ENCODE measurements at places on chromosomes 16 and 17.

GRCh38 chr16:83517398-83517797 is 290.4 kb upstream of the HSBP1 start:
- no peak for DNase-seq

DNA sequence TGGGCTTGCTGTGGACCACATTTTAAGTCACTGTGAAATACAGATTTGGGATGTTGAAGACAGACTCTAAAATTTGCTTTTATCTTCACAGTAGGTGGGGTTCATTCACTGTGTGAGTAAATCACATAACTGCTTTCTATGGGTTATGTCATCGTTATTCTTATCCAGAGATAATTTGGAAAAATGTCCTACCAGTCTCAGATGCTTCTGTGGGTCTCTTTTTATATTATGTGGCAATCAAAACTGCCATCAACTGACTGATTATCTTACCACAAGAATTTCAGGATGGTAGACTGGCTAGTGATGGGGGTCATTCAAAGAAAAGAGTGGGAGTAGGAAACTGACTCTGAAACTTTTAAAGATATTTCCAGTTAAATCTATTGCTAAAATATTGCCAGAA is 3.1 kb downstream of the HSBP1 start:
- DNase-seq: no peak

DNA sequence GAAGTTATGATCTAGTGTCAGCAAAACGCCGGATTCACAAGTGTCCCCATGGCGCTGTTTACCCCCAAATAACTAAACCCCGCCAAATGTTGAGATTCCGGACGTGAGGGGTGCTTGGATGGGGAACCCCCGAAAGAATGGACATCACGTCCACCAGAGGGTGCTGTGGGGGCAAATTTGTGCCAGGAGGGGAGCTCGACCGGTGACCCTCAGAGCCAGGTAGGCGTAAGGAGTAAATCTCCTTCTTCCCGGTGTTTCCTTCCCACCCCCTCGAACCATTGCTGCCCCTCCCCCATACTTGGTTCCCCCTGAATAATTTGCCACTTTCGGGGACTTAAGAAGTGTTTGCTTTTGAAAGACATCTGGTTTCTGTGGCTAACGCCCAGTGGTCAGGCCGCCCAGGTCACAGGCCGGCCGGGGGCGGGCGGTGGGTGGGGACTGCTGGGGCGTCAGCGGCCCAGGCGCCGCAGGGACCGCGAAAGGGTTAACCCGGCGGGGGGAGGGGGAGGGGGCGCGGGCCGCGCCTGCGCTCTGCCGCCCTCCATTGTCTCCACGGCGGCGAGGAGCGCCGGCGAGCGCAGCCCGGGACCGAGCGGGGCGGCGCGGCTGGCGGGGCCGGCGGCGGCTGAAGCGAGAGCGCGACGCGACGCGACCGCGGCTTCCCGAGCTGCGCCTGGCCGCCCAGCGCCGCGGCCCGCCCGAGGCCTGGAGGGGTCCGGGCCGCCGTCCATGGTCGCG is at the start of gene ZNRF1:
TSS of gene ZNRF1 (plus strand) at position 544 of the 738 bp plus-strand sequence. CDS start 648 bp downstream, outside the sequence.
- DNase-seq: peak; percentile 83

DNA sequence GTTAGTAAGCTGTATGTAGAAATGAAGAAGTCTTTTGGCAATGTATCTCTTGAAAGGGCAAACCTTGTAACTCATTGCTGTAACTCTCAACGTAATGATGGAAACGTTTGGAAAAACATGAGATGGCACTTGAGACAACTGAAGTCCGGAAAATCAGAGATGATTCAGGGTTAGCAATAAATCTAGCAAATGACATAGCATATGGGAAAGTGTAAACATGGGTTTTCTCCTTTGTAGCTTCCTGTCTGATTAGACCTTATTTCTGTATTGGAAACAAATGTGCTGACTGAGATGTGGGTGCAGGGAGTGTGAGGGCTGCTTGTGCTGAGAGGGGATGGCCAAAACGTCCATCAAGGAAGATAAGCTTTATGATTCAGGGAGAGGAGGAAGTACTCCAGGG is 110.7 kb upstream of the FAM20A start:
- DNase-seq: peak; percentile 26

DNA sequence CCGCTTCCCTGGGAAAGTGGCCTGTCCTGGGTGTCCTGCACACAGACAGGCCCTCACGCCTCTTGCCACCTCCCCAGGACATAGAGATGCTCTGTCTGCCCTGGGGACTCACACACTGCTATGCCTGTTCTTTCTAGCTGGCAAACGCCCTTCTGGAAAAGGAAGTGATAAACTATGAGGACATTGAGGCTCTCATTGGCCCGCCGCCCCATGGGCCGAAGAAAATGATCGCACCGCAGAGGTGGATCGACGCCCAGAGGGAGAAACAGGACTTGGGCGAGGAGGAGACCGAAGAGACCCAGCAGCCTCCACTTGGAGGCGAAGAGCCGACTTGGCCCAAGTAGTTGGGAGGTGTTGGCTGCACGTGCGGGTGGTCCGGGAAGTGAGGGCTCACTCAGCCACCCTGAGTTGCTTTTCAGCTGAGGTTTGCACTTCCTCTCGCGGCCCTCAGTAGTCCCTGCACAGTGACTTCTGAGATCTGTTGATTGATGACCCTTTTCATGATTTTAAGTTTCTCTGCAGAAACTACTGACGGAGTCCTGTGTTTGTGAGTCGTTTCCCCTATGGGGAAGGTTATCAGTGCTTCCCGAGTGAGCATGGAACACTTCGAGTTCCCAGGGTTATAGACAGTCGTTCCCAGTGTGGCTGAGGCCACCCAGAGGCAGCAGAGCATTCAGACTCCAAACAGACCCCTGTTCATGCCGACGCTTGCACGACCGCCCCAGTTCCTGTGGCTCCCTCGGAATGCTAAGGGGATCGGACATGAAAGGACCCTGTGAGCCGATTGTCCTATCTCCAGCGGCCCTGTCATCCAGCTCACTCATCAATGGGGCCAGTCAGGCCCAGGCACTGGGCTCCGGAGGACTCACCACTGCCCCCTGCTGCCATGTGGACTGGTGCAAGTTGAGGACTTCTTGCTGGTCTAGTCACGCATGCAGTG is 3.5 kb upstream of the RPL13 start:
- peak; percentile 64 for DNase-seq

- no peak for DNase-seq
These were observed 17.3 kb downstream of the ARHGAP44 start for GRCh38 chr17:12806630-12807029.
